Activated naive CD4-positive, alpha-beta T cell treated with anti-CD3 and anti-CD28 coated beads for 36 hours (primary cell): ENCODE measurements at places on chromosomes 6 and 20. TPM values are rescaled to one million over a fixed set of nuclear protein-coding genes. Genes with fewer than 3 reads are reported as not detected.

DNA sequence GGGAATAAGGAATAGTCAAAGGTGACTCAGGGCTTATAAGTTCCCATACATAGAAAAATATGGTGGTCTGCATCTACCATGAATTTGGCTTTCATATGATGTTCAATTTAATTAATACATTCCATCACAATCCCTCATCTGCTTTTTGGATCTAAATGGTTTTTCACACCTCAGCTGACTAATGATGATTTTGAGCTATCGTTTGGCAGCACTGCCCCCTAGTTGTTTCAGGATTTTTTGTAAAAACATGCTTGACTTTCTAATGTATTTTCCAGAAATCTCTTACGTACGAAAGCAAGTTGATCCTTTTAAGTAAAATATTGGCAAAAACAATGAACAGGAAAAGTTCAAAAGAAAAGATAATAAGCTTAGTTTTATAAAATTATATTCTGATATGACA, 408.6 kb upstream of the ADGRB3 start:
- DNase-seq = peak; percentile 6

GRCh38 chr6:13892017-13892645, 32.6 kb upstream of the RNF182 start:
- DNase-seq = no peak

DNA sequence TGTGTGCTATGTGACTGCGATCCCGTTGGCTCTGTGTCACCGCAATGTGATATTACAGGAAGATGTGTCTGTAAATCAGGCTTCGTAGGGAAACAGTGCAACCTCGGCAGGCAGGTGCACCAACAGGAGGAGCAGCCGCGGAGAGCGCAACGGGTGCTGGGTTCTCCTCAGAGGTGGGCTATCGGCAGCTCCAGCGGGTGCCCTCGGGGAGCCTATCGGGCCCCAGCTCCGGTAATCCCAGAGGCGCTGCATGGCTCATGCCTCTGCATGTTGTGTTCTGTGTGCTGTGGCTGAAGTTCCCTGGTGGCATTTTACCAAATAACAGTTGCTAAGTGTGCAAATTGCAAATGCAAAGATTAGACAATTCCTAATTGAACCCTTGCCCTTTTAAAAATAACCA, 409.9 kb downstream of the LAMA2 start:
- no peak for DNase-seq

- no peak for DNase-seq
These were observed 43.6 kb upstream of the IYD start for GRCh38 chr6:150325066-150325772.

DNA sequence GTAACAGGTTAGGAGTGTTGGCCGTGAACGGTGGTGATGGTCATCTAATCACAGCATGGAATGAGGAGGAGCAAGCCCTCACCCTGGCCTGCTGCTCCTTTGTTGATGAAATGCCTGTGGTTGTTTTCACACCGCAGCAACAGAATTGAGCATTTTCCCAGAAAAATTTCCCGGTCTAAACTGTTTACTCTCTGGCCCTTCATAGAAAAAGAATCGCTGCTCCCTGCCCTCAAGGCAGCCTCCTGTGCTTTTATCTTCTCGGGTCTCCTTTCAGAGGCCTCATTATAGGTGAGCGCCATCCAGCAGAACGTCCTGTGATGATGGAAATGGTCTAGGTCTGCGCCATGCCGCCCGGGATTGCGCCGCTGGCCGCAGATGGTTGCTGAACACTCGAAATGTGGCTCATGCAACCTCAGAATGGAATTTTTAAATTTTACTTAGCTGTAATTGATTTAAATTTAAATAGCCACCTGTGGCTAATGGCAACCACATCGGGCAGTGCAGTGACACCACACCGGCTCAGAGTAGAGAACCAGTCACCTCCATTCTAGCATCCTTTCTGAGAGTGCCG, 30.2 kb downstream of the PHACTR3 start:
- DNase-seq = no peak

GRCh38 chr6:95578106-95578410, 723 bp downstream of the MANEA start:
- DNase-seq = no peak

- no peak for DNase-seq
These were observed 53.9 kb upstream of the SOX4 start for GRCh38 chr6:21539621-21540100.

DNA sequence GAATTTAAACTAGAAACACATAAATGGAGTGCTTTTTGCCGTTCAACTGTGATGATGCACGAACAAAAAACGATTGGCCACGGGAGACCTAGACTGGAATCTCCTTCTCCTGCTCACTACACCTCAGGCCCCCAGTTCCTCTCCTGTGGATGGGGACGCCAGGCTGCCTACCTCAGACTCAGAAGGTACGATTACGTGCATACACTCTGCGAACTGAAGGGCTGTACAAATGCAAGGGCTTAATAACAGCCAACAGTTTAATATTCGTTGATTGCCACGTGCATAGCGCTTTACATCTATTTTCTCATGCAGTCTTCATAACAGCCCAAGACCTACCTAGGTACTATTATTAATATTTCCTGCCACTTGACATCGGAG, 495 bp upstream of the ARMC2 start:
- no peak for DNase-seq

- no peak for DNase-seq
These were observed 50.4 kb downstream of the HMGCLL1 start for GRCh38 chr6:55528624-55529023.

- no peak for DNase-seq
These were observed 539.2 kb downstream of the MEI4 start for GRCh38 chr6:78192057-78192456.

GRCh38 chr20:59631751-59632540, 27.6 kb downstream of the PHACTR3 start:
- no peak for DNase-seq

DNA sequence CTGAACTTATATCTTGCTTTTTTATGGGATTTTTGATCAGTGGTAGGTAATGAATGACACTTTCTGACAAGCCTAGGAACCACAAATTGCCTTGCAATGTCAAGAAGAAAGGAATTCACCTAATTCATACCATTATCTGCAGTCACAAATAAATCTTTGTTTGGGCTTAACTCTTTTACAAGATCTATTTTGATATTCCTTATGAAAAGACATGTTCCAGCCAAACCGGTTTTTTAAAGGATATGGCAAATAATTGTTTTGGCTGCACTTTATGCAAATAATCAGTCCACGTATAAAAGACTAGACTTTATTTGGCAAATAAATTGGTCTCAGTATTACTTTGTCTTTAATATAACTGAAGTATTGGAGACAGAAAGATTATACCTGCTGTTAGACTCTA, 771.7 kb upstream of the ADGRB3 start:
- DNase-seq = no peak

Gene EDN1
- total RNA-seq = 0.24 TPM

Gene TMC2
- not detected for total RNA-seq

Gene GRIK2
- total RNA-seq = not detected

Gene CRISP1
- total RNA-seq = not detected

Gene BNIP5
- not detected for total RNA-seq

Gene TAAR6
- total RNA-seq = not detected

Gene CAP2
- not detected for total RNA-seq

Gene CDH26
- 1.5 TPM for total RNA-seq

Gene HLA-A
- total RNA-seq = 1,515 TPM
